ENCODE measurements at places on chromosomes 2 and 18.

GRCh38 chr2:159807183-159808031 lies 9.4 kb upstream of the CD302 start:
- H3K4me3 ChIP-seq = no peak overlapping the region
- H3K27ac ChIP-seq = no peak overlapping the region
- DNase-seq = no peak
- peaks cover 2% of the 10 kb centered on the region for H3K36me3 ChIP-seq
- no peaks in the 10 kb centered on the region for H3K4me1 ChIP-seq
- H3K27me3 ChIP-seq = no peaks in the 10 kb centered on the region

DNA sequence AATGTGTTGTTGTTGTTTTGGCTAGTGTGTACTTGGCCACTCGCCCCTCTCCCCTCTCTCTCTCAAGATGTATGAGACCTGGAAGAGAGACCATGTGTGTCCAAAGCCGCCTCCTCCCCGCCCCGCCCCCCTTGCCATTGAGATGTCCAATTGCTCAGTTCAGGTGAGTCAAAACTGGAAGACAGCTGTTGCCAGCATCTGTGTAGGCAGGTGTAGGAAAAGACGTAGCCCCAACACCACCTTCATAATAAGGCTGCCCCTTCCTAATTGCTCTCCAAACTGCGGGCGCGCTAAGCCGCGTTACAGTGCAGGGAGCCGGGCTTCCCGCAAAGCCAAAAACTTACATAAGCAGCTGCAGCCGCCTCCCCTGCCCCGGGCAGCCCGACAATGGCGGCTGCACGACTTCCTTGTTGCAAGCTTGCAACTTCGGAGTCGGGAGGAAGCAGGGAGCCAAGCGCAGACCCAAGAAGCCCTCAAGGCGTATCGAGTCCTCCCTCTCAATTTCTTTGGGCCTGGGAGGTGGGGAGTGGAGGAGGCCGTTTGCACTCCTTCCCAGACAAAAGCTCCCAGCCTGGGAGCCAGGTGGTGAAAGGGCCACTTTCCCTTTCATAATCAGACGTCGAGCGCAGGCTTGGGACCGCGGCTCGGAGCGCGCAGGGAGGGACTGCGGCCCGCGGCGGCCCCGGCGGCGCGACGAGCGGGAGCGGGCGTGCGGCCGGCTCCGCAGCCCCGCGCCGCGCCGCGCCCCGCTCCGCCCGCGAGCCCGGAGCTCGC lies 882 bp downstream of the ZBTB14 start:
- peak; percentile 52 for DNase-seq
- H3K27ac ChIP-seq = peak overlapping the region; percentile 96
- H3K36me3 ChIP-seq = peaks cover 27% of the 10 kb centered on the region
- H3K27me3 ChIP-seq = peaks cover 11% of the 10 kb centered on the region
- H3K4me1 ChIP-seq = peaks cover 17% of the 10 kb centered on the region
- peak overlapping the region; percentile 92 for H3K4me3 ChIP-seq

GRCh38 chr2:207115715-207116364 lies 49.9 kb downstream of the KLF7 start:
- no peak overlapping the region for H3K27ac ChIP-seq
- no peaks in the 10 kb centered on the region for H3K27me3 ChIP-seq
- H3K4me1 ChIP-seq = peaks cover 6% of the 10 kb centered on the region
- no peak for DNase-seq
- peaks cover 8% of the 10 kb centered on the region for H3K36me3 ChIP-seq

GRCh38 chr2:230153390-230153976 lies 66.3 kb downstream of the SP110 start:
- no peak overlapping the region for H3K27ac ChIP-seq
- DNase-seq = no peak
- H3K4me3 ChIP-seq = no peak overlapping the region
- H3K36me3 ChIP-seq = no peaks in the 10 kb centered on the region
- H3K4me1 ChIP-seq = peaks cover 3% of the 10 kb centered on the region
- no peaks in the 10 kb centered on the region for H3K27me3 ChIP-seq

- peaks cover 8% of the 10 kb centered on the region for H3K36me3 ChIP-seq
- no peak overlapping the region for H3K4me3 ChIP-seq
- peaks cover 8% of the 10 kb centered on the region for H3K4me1 ChIP-seq
These were observed 36.6 kb downstream of the GPR155 start for GRCh38 chr2:174450021-174450816.

- H3K27ac ChIP-seq = no peak overlapping the region
- peaks cover 13% of the 10 kb centered on the region for H3K27me3 ChIP-seq
- H3K4me3 ChIP-seq = no peak overlapping the region
These were observed 316.9 kb upstream of the THSD7B start for GRCh38 chr2:136448432-136448831.

- H3K4me3 ChIP-seq = no peak overlapping the region
- DNase-seq = no peak
- no peaks in the 10 kb centered on the region for H3K27me3 ChIP-seq
- H3K36me3 ChIP-seq = no peaks in the 10 kb centered on the region
- no peak overlapping the region for H3K27ac ChIP-seq
These were observed 69.7 kb downstream of the DCC start for GRCh38 chr18:52409727-52410126.

DNA sequence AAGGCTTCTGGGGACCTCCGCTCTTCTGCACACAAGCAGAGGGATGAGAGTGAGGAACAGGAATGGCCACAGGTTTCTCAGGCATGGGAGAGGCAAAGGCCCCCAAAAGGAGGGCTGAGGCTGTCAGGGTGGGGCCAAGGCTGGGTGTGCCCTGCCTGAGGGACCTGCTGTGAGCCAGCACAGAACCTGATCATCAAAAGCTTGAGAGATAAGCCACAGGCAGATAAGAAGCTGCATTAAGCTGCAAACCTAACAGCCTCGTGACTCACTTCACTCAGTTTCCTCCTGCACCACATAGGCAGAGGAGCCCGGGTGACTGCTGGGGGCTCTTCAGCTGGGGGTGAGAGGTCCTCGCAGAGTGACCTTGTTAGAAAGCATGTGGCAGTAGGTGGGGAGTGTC lies 64.5 kb upstream of the LAPTM4A start:
- H3K27me3 ChIP-seq = no peaks in the 10 kb centered on the region
- no peak overlapping the region for H3K27ac ChIP-seq
- no peak overlapping the region for H3K4me3 ChIP-seq
- H3K36me3 ChIP-seq = no peaks in the 10 kb centered on the region
- DNase-seq = no peak
- H3K4me1 ChIP-seq = no peaks in the 10 kb centered on the region

- no peak overlapping the region for H3K27ac ChIP-seq
- H3K4me3 ChIP-seq = no peak overlapping the region
- H3K36me3 ChIP-seq = no peaks in the 10 kb centered on the region
These were observed 70.6 kb upstream of the RAB6C start for GRCh38 chr2:129908721-129909373.

GRCh38 chr2:128467321-128467969 lies 148.8 kb upstream of the HS6ST1 start:
- peaks cover 4% of the 10 kb centered on the region for H3K27me3 ChIP-seq
- DNase-seq = no peak
- H3K27ac ChIP-seq = no peak overlapping the region
- H3K4me3 ChIP-seq = no peak overlapping the region
- peaks cover 19% of the 10 kb centered on the region for H3K36me3 ChIP-seq
- peaks cover 6% of the 10 kb centered on the region for H3K4me1 ChIP-seq

- H3K27ac ChIP-seq = no peak overlapping the region
- H3K4me1 ChIP-seq = no peaks in the 10 kb centered on the region
- no peaks in the 10 kb centered on the region for H3K27me3 ChIP-seq
- no peak for DNase-seq
- H3K36me3 ChIP-seq = peaks cover 62% of the 10 kb centered on the region
- no peak overlapping the region for H3K4me3 ChIP-seq
These were observed 55.7 kb downstream of the CCDC93 start for GRCh38 chr2:117958186-117958585.

DNA sequence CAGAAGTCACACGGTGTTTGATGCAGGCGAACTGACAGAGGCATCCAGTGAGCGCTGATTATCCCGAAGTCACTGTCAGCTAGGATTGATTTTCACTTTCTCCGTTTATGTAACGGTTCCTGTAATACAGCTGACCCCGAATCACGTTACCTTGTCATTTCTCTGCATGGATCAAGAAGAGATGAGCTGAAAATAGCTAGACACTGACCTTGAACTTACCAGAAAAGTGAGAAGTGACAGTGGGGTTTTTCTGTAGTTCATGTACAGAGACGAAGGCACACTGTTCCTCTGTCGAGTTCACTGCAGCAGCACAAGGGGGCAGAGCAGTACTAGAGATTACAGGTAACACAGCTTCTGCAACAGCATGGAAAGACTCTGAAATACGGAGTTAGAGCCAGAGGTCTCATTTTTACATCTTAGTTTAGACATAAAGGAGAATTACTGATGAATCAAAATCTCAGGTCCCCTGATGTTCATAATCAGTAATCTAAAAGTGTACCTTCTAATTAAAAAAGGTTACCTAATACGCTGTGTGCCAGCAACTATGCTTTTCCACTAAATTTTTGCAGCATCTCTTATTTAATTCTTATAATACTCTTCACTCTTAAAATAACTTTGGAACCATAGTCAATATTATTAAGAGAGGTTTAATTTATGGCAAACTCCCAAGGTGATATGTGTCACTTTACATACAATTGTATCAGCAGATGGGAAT lies 33.1 kb downstream of the ARHGAP15 start:
- H3K36me3 ChIP-seq = peaks cover 63% of the 10 kb centered on the region
- peak; percentile 38 for DNase-seq
- peaks cover 68% of the 10 kb centered on the region for H3K4me1 ChIP-seq
- H3K27me3 ChIP-seq = no peaks in the 10 kb centered on the region

DNA sequence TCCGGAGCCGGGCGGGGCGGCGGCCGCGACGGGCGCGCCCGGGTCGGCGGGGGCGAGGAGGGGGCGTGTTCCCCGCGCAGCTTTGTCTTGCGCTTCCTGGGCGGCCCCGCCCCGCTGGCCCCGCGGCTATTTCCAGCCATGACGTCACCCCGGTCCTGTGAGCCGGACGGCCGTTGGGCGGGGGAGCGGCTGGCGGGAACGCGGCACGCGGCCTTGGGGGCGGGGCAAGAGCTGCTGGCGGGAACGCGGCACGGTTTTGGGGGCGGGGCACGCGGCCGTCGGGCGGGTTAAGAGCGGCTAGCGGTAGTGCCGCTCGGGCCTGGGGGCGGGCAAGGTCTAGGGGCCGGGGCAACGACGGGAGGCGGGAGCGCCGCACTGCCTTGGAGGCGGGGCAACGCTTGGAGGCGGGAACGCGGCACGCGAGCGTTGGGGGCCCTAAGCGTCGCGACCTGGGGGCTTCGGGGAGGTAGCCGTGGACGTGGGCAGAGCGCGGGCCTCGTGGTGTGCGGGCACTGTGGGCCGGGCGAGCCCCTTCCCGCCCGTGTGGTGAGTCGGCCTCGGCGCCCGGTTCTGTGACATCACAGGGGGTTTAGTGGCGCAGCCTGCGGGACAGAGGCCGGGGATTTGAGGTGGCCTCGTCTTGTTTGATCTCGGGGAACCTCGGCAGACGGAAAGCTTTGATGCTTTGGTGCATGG lies 704 bp downstream of the KLF11 start:
- peak; percentile 91 for DNase-seq
- peaks cover 9% of the 10 kb centered on the region for H3K36me3 ChIP-seq

DNA sequence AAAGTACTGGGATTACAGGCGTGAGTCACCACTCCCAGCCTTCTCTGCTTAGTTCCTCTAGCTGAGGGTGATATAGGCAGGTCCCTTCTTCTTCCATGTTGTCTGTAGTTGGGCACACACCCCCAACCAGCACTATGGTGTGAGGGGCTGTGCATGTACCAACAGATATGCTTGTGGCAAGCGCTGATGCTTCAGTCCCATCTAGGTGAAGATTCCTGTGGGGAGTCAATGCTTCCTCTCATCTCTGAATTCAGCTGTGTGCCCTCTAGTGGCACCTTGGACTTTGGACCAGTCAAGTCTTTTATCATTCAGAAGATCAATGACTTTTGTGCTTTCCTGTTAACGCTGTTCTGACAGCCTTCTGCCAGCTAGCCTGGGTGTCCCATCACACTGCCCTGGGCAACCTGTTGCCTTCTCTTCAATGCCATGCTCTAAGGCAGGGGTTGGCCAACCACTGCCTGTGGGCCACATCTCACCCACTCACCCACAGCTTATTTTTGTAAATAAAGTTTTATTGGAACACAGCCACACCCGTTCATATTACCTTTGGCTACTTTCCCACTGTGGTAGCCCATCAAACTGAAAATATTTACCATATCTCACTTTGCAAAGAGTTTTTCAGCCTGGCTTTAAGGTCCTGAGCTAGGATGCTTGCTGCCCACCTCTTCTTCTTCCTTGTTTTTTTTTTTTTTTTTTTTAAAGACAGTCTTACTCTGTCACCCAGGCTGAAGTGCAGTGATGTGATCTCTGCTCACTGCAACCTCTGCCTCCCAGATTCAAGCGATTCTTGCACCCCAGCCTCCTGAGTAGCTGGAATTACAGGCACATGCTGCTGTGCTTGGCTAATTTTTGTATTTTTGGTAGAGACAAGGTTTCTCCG lies 51.0 kb downstream of the NPAS2 start:
- H3K27ac ChIP-seq = no peak overlapping the region
- no peak overlapping the region for H3K4me3 ChIP-seq
- H3K4me1 ChIP-seq = peaks cover 6% of the 10 kb centered on the region

DNA sequence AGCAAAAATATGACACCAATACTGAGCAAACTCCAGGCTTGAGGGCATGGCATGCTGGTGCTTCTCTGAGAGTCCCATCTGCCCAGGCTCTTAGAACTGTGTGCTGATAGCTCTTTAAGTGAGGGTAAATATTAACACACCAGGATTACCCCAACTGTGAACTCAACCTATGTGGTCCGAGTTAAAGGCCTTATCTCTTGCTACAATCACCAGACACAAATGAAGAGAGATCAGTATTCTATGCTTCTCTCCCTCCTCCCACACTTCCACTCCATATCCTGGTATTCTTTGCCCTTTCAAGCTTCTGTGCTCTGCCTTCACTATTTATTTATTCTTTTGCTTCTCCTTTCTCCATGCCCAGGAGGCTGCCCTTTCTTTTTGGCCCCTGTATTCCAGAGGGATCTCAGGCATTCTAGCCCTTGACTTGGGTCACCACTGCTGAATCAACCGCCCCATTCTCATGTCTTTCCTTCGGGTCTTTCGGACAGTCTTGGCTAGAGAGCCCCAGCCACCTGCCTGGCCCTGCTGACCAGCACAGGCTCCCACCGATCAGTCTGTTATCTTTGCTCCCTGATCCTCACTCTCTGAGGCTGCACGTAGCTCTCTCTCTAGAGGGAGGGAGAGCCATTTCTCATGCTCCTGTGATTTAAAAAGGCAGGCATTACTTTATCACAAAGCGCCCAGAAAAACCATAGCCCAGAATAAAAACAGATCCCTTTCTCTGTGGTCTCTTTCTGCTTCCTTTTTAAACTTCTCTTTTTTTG lies 17.2 kb upstream of the HK2 start:
- H3K36me3 ChIP-seq = no peaks in the 10 kb centered on the region
- DNase-seq = no peak
- H3K4me1 ChIP-seq = peaks cover 11% of the 10 kb centered on the region
- H3K27me3 ChIP-seq = peaks cover 33% of the 10 kb centered on the region

DNA sequence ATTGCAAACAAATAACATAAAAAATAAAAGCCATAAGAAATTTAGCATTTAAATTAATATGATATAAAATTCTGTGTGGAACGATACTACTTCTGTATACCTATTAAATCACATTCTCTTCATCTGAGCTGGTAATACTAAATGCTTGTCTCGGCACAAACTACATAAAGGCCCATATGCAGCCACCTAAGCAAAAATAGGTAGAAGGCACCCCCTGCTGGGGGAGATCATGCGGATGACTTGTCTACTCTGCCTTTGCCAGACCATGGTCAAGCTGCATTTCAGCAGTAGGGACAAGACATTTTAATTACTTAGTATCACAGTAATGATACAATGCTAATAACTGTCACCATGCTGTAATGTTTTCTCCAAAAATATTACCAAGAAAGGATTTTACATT lies 108.0 kb downstream of the CDH19 start:
- H3K27ac ChIP-seq = no peak overlapping the region
- H3K36me3 ChIP-seq = no peaks in the 10 kb centered on the region
- H3K4me3 ChIP-seq = no peak overlapping the region
- no peaks in the 10 kb centered on the region for H3K27me3 ChIP-seq
- no peaks in the 10 kb centered on the region for H3K4me1 ChIP-seq

GRCh38 chr2:3575534-3576262 lies 638 bp downstream of the RPS7 start:
- no peaks in the 10 kb centered on the region for H3K27me3 ChIP-seq
- peak overlapping the region; percentile 91 for H3K27ac ChIP-seq
- peak overlapping the region; percentile 89 for H3K4me3 ChIP-seq
- no peak for DNase-seq
- peaks cover 49% of the 10 kb centered on the region for H3K36me3 ChIP-seq
